Glutamatergic neuron (in vitro differentiated cells): ENCODE measurements at places on chromosomes 6 and 20.

GRCh38 chr6:51137777-51138176, 319.1 kb downstream of the TFAP2B start:
- DNase-seq: no peak

DNA sequence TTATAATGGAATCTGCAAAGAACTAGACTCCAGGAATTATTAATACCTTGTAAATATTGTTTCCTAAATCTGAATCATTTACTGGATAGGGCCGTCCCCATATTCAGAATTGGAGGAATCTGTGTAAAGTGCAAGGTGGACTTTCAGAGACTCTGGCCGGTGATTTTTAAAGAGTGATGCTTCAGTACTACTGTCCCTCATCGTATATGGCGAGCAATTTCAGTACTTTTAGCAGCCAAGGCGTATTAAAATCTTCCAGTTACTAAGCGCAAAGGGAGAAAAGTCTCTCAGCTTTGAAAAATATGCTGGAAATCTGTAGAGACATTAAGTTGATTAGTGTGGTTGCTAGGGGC, 483 bp downstream of the SMIM26 start:
- DNase-seq: no peak

- no peak for DNase-seq
Measured at GRCh38 chr6:106154326-106154725, 68.2 kb downstream of the PRDM1 start.

- DNase-seq: no peak
Measured at GRCh38 chr6:89986650-89987074, 92.4 kb downstream of the GJA10 start.

DNA sequence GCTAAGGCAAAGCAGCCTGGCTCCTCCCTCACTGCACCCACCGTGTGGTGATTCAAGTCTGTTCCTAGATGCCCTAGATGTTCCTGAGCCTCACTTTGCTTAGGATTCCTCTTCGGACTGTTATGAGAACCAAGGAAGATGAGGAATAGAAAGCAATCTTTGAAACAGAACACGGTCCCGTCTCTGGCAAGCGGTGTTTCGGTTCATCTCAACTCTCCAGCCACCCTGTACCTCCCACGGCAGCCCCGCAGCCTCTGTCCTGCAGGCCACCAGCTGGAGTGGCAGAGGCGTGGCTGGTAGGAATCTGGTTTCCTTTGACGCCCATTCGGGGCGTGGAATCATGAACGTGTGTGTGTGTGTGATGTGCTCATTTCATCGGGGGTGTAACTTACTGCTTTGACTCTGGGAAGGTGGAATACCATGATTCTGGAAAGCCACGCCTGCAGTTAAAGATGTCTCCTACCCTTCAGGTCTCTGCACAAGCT, 21.3 kb downstream of the PDE10A start:
- DNase-seq: no peak
